ENCODE measurements at places on chromosomes 4 and X. TPM values are rescaled to one million over a fixed set of nuclear protein-coding genes. Genes with fewer than 3 reads are reported as not detected.

- peak; percentile 15 for DNase-seq
These were observed 6.2 kb upstream of the SETD7 start for GRCh38 chr4:139562067-139562684.

DNA sequence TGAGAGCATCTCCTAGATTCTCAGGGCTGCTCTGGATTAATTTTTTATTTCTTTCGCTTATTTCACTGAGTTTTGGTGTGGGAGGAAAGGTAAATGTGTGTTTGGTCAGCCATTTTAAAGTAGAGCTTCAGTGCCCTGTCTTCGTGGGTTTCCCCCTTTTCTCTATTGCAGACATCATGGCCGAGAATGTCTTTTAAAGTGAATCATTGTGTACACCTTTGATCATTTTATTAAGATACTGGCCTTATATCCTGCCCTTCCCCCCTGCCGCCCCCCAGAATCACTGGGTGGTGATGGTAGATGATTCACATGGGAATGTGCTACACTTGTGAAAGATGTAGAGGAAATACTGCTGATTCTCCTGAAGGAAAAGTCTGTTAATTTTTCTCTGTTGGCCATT is 23.8 kb downstream of the CDKL5 start:
- peak; percentile 6 for DNase-seq

The HERC6 gene
- 6.3 TPM for total RNA-seq

The NAP1L2 gene
- total RNA-seq, result 0.80 TPM

The CTAG2 gene
- total RNA-seq, result 765 TPM

Measured in HT1080 (cell line).